Dorsolateral prefrontal cortex (tissue), 122 donors: ENCODE measurements at places on chromosomes 2 and 18.

DNA sequence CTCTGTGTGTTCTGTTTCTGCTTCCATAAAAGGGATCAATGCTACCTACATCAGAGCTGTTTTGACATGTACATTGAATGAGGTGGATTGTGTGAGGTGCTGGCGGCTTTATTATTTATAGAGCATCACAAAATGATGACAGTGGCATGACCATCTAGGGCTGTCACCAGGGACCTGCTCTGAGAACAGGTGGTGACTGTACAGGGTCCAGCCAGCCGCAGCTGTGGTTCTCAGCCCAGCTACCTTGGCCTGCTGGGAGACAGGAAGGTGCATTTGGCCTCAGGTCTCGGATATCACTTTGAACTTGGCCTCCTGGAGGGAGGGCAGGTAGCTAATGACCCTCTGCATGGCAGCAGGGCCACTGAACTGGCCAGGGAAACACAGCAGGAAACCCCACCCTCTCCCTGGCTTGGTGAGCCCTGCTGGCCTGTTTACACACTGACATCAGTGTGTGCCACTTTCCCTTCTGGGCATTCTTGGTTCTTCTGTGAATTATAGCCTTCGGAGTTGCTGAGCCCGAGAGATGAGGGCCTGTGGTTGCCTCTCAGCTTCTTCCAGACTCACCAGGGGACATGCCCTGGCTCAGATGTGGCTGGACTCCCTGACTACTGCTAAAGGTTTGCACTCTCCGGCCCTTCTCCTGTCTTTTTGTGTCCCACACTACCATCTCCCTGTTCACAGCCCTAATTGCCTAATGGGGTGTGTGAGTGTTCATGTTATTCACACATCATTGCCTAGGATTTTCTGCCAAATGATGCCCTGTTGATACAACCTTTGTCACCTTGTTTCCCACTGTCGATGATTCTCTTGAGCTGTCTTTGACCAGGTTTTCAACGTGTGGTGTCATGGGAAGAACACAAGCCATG is 109.2 kb upstream of the RAB12 start:
- no peak for DNase-seq

DNA sequence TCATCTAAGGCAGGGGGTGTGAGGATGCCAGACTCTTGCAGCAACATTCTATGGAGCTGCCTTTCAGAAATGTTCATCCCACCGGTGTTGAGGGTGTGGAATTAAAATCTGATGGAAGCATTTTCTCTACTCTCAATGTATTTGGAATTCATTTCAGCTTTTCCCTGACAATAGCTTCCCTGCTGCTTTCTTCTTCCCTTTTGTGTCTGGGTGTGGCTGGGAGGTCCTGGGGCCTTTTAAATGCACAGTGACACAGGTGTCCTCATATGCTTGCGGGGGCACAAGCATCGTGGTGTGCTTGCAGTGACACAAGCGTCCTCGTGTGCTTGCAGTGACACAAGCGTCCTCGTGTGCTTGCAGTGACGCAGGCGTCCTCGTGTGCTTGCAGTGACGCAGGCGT is 43.4 kb upstream of the ASB18 start:
- DNase-seq, result no peak

DNA sequence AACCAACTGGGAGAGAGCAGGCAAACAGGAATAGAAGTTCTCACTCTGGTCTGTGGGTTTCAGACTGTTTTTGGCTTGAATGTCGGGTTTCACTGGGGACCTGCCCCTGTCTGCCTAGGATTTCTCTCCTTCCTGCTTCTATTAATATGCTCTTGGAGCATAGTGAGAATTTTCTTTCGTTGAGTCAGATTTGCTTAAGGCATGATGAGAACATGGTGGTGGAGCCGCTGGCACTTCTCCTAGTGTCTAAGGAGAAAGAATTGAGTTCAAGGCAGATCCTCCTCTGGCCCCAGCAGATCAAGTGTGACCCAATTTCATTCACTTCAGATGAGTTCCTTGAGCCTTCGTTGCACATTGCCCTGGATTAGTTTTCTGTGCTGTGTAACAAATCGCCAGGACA is 103.9 kb upstream of the HS6ST1 start:
- no peak for DNase-seq

DNA sequence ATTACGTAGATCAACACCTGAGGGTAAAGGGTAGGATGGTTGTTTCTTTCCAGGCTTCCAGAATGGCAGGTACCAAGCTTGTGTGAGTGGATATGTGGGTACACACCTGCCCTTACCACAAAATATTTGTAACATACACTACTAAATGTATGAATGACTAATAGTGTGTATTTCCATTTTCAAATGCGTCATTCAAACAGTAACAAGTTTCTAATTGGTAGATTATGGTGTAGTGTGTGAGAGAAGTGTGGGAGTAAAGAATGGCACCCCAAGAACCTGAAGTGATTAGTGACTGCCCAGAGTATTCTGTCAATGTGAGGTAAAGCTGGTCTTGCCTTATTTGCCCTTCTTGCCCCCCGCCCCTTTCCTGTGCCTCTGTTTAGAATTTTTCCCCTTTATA is 21.1 kb downstream of the AGPS start:
- no peak for DNase-seq

- DNase-seq, result no peak
Observed at GRCh38 chr2:28729698-28730097, 21.9 kb upstream of the PPP1CB start.

GRCh38 chr18:25350489-25351251 is 1.3 kb downstream of the ZNF521 start:
- DNase-seq, result peak; percentile 34

GRCh38 chr2:176079831-176080539 is 3.8 kb downstream of the EVX2 start:
- DNase-seq, result no peak

GRCh38 chr2:169222665-169223064 is 139.7 kb downstream of the LRP2 start:
- no peak for DNase-seq

DNA sequence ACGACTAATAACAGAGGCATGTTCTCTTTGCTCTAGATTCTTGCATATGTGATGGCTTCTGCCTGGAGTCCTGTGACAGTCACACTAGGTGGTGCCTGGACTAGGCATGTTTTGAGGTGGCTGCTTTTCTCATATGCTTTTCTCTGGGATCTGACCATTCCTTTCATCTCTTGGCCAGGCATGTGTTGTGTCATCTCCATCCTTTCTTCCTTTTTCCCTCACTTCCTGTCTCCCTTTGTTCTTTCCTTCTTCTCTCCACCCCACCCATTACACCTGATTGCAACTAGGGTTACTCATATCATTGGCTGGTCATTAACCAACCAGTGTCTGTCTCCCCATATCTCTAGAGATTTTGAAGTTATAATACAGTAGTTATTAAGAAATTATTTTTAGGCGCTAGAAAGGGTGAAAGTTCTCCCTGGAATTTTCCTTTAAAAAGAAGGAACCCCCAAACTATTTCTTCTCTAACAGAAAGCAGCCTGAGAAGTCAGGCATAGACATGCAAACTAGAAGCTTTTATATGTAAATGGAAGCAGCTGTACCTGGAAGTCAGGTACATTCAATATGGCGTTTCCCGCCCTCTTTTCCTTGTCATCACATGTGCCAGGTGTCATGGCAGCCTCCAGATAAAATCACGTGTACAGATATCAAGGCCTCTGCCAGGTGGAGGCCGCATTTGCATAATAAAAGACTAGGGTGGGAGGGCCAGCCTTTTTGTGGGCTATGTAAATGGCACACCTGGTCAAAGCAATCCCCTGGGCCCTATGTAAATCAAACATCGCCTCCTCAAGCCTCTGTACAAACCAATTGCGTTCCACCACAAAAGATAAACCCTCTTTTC is 220.4 kb upstream of the MEX3C start:
- DNase-seq, result no peak

GRCh38 chr2:111522231-111522768 is 361.7 kb downstream of the ANAPC1 start:
- no peak for DNase-seq

- no peak for DNase-seq
Observed at GRCh38 chr2:45334205-45334604, 276.9 kb downstream of the SRBD1 start.
